Activated T-cell treated with anti-CD3 and anti-CD28 coated beads, Interleukin-2, amount 50 U/mL, for 4 hours (primary cell): ENCODE measurements at places on chromosomes 16 and 17.

DNA sequence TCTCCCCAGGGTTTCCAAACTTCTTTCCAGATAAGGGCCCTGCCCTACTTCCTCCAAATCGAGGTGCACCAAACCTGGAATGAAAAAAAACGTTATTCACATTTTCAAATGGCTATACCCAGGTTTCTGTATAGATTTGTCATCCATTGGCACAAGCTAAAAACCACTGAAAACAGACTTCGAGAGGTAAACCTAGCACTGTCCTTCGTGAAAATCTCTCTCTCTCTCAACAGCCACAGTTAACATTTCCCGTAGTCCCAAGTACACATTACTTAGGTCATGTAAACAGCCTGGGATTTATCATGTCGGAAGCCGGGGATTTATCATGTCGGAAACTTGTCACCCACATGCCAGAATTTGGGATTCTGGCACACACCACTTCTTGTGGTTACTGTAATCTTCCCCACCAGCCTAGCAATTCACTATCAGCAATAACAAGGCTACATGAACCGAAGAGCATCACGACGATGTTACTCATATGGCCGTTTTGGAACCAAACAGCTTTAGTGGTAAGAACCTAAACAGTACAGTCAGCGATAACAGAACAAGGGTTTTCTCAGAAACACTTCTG is 1.2 kb downstream of the DDX5 start:
- DNase-seq = no peak

DNA sequence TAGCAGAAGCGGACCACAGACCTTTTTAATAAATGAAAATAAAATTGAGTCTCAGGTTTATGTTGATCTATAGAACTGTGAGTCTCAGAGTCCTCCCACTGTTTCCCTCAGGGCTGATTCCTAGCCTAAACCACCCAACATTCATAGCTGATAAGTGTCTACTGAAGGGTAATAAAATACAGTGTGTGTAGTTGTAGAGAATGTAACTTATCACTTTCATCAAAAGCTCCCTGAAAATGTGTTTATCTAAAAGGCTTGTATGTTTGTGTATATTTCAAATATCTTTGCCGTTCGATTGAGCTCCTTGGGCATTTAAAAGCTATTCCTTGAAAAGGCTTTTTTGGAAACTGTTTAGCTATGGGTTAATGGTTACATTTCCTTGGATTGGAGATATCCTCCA is 740.3 kb upstream of the SOX9 start:
- no peak for DNase-seq

- no peak for DNase-seq
Observed at GRCh38 chr17:34858591-34859565, 102.4 kb downstream of the CCT6B start.

GRCh38 chr16:22120440-22120839 is 28.1 kb downstream of the VWA3A start:
- DNase-seq = no peak

DNA sequence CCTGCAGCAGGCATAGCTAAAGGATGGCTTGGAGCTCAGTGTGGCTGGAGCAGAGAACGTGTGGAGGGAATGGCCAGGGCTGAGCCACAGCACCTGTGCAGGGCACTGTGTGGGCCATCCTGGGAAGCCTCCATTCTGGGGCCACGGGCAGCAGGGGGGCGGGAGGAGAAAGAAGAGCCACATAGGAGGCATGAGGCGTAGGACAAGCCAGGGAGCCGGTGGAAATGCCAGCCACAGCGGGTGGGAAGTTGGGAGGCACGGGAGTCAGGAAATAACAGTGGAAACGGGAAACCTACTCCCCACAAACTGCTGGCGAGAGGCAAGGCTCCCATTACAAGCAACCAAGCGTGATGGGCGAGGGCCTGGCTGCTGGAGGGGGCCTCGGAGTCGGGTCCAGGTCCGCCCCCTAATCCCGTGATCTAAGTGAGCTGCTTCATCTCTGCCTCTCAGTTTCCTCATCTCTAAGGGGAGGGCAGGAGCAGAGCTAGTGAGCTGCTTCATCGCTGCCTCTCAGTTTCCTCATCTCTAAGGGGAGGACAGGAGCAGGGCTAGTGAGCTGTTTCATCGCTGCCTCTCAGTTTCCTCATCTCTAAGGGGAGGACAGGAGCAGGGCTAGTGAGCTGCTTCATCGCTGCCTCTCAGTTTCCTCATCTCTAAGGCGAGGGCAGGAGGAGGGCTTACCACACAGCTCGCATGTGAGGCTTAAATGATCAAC is 104.9 kb downstream of the ADCY9 start:
- no peak for DNase-seq

GRCh38 chr16:56222474-56222997 is 31.2 kb downstream of the GNAO1 start:
- no peak for DNase-seq

GRCh38 chr16:59988591-59988990 is 1254.5 kb upstream of the GOT2 start:
- no peak for DNase-seq

GRCh38 chr16:53740476-53740875 is 36.5 kb downstream of the FTO start:
- no peak for DNase-seq

- no peak for DNase-seq
Observed at GRCh38 chr17:78101112-78101511, 27.4 kb downstream of the TMC6 start.

- DNase-seq = no peak
Observed at GRCh38 chr17:57622683-57623433, 122.2 kb downstream of the CCDC182 start.

DNA sequence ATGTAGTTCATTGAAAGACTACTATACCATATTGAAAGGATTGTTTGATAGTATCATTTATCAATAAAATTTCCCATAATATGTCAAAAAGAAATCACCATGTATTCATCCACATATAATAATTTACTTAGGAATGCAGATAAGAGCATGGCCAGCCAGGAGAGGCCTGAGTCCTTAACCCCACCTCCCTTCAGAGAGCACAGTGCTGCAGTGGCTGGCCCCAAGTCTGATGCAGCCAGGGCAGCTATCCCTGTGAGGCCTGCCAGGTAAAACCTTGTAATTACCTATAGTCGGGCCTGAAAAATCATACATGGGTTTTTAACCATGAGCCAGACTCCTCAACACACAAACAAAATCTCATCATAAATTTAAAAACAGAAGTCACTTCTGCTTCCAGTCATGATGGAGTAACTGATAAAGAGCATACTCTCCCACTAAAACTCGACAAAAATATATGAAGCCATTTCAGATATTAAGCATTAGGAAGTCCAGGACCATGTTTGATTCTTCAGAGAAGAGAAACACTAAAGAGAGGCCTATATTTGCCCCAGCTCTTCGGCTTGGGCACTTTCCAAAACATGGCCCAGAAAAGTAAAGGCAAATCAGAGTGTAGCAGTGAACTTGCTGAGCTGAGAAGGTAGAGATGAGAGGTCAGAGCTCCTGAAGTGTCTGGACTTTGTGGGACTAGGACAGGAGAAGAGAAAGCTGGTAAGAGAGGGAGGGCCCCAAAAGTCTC is 40.9 kb upstream of the CCNF start:
- no peak for DNase-seq

GRCh38 chr17:16052486-16052885 is 52.9 kb downstream of the TTC19 start:
- DNase-seq = no peak

DNA sequence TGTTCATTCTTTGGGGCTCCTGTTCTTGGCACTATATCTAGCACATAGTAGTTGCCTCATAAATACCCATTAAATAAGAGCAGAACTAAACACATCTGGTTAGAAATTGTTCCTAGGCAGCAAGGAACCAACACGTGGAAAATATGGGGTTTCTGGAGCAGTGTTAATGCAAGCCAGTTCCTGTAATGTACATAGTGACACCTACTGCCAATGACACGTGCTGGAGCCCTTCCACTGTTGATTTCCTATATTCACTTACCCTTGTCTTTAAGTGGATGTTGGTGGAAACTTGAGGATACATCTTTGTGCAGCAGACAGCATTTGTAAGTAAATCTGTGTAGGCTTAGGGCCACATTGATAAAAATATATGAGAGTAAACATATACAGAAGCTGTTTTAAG is 1.6 kb upstream of the IRF8 start:
- DNase-seq = no peak

DNA sequence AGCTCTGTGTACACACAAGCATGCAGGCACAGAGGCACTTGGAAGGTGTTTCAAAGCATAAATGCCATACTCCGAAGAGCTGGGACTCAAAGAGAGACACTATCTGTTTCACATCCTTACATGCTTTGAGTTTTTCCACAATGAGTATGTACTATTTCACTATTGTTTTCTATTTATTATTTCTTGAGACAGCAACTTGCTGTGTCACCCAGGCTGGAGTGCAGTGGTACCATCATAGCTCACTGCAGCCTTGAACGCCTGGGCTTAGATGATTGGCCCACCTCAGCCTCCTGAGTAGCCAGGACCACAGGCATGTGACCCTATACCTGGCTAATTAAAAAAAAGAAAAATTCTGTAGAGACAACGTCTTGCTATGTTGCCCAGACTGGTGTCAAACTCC is 31.6 kb downstream of the CYB5D2 start:
- no peak for DNase-seq

- no peak for DNase-seq
Observed at GRCh38 chr17:19386974-19387920, at the start of gene MFAP4. TSS of gene MFAP4 (minus strand) at chr17:19387190. CDS start at chr17:19387155, 35 bp downstream.

DNA sequence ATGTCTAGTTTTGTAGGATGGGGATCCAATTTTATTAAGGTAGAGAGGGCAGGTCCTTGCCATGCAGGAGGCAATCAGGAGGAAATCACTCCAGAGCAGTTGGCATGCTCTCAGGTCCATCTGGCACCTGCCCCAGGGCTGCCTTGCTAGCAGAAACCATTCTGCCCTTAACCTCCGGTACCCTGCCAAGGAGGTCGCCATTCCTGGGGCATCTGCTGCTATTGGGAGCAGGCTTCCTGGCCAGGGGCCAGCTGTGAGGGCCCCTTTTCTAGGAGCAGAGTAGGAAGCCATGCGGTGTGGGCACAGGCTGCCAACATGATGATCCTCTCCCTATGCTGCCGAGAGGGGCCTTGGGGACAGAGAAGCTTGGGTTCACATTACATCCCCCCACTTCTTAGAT is 47.6 kb upstream of the MGAT5B start:
- no peak for DNase-seq

DNA sequence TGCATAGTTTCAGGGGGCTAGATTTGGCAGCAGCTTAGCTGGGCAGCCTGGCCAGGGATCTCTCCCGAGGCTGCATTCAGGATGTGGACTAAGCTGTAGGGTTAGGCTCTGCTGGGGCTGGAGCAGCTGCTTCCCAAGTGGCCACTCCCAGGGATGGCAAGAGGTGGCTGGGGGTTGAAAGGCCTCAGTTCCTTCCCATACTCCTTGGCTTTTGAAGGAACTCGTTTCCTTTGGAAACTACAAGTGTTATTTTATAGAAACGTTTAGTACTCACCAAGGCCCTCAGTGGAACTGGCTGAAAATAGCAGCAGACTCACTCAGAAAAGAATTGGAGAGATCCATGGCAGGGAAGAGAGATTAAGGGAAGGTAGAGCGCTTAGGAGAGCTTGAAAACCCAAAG is 76.4 kb downstream of the WWP2 start:
- DNase-seq = no peak

GRCh38 chr17:60102632-60103096 is 23.9 kb upstream of the HEATR6 start:
- DNase-seq = no peak

- peak; percentile 42 for DNase-seq
Observed at GRCh38 chr16:67939507-67940445, 3.1 kb upstream of the PSMB10 start.

DNA sequence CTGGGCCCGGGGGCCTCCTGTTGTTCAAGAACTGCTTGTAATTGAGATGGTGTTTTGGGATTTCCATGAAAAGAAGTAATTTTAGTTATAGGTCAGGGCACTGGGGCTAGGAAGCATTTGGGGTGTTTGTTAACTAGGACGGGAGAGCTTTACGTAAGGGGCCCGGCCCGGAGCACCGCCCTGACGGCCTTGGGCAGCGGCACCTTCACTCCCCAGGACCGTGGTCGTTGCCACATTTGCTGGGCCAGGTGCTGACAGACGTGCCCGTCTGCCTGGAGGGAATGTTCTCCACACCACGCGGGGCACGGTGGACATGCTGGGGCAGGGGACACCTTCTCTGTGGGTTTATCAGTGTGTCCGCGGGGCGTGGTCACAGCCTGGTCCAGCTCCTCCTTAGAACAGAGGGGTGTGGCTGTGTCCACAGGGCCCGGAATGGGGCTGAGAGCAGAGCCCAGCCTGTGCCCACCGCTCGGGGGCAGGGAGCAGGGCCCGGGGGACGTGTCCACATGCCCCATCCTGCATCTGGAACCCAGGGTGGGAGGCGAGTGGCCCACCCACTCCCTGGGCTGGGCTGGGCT is 57.7 kb downstream of the BAIAP2 start:
- DNase-seq = no peak

GRCh38 chr17:82444284-82444893 is 6.2 kb downstream of the CYBC1 start:
- DNase-seq = no peak

- DNase-seq = no peak
Observed at GRCh38 chr16:88368036-88368435, 14.7 kb upstream of the ZNF469 start.

GRCh38 chr16:8962393-8963009 is 1.2 kb downstream of the USP7 start:
- DNase-seq = peak; percentile 21

DNA sequence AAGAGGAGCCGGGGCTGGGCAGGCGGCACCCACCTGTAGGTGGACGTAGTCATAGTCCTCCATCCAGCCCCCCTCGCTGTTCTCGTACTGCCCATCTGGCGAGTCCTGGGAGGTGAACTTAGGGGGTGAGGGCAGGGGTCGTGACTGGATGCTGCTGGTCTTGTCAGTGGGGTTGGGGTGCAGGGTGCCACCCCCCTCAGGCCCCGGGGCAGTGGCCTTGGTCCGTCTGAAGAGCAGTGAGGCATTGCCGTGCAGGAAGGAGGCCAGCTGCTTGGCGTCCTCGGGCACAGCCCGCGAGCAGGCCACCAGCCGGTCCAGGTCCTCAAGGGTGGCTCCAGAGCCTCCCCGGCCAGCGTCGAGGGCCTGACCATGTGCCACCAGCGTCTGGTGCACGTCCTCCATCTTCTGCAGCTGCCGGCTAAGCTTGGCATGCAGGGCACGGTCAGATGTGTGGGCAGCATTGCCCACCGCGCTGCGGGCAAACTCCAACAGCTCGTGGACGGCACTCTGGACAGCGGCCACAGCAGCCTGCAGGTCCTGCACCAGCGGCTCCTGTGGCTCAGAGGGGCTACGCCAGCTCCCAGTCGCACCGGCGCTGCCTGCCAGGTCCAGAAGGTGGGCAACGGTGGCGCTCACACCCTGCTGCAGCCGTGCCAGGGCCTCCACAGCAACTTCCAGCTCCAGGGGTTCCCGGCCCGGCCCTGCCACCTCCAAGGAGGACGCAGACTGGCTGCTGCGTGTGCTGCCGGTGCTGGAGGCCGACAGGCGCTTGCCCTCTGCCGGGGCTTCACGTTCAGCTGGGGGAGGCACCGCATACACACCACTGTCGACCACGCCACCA is 16.3 kb downstream of the CTRB1 start:
- no peak for DNase-seq

DNA sequence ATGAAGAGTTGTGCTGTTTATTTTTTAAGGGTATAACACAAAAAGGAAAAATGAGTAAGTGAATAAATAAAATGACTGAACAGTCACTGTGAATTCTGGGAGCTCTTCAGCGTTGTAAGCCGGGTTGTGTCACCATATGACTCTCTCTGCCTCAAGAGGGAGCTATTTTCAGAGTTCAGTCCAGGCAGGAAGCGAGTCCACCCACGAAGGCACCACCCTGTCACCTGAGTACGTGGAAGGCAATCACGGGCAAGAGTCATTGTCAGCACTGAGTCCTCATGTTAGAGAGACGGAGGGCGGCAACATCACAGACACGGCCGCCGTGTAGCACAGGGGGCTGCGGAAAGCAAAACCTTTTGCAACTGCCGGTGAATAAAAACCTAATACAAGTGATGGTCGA is 227.6 kb downstream of the UTP18 start:
- DNase-seq = peak; percentile 15
